Fibroblast of the conjunctiva (primary cell): ENCODE measurements at places on chromosomes 1 and 21.

DNA sequence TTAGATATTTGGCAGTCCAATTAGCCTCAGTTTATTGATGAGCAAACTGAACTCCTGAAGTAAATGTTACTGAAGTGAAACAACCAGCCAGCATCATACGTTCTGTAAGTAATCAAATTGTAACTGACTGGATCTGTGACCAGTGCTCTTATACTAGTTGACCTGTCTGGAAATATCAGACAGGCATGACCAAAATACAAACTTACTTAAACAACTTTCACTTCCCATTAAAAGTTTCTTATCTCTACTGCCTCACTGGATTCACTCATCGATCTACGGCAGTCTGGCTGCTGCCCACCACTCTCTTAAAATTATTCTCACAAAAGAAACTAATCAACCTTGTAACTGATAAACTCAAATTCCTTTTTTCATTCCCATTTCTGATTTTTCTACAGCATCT, 56.4 kb downstream of the WDR3 start:
- DNase-seq = no peak

DNA sequence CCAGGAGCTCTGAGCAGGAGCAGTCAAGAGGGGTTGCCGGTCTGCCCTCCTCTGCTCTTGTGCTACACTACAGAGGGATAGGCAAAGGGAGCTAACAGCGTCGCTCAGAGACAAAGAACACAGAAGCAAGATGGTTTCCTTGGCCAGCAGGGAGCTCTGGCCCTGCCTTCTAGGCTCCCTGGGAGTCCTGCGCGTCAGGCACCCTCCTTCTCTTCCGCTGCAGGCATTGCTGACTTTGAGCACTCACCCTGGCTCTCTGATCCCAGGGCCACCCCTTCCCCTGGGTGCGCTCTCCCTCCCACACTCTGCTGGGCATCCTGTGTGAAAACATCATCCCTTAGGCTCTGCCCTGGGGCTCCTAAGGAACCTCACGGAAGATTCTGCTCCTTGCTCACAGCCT, 489 bp downstream of the TNNI1 start:
- no peak for DNase-seq

GRCh38 chr21:25887646-25888306, 153.0 kb downstream of the GABPA start:
- no peak for DNase-seq

- peak; percentile 60 for DNase-seq
Measured at GRCh38 chr21:19807201-19807600, 1191.0 kb upstream of the NCAM2 start.

- DNase-seq = no peak
Measured at GRCh38 chr1:215643592-215644321, 76.7 kb downstream of the KCTD3 start.

- DNase-seq = no peak
Measured at GRCh38 chr1:75952016-75952415, 19.8 kb upstream of the ASB17 start.

GRCh38 chr1:231959225-231959884, 332.8 kb downstream of the DISC1 start:
- no peak for DNase-seq

DNA sequence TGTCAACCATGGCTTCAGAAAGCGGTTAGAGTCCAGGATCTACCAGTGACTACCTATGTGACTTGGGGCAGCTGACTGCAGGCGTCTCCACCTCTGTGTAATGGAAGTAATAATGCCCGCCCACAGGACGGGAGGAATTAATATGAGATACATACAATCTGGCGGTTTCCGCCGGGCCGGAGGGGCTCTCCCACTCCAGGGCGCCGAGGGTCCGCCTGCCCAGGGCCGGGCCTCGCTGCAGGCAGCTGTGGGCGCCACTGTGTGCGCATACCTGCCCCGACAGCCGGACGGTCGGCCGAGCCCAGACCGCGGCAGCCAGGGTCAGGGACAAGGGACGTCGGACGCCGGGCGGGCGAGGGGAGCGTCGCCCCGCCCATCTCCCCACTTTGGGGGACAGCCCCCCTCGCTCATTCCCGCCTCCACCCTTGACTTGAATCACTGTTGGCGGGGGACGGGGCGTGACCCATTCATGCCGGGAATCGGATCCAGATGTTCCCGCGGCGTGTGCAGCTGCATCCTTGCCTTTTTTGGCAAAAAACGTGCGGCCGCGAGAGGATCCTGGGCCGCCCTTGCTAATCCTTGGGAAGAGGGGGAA, 6.0 kb upstream of the SF3A3 start:
- DNase-seq = peak; percentile 96

DNA sequence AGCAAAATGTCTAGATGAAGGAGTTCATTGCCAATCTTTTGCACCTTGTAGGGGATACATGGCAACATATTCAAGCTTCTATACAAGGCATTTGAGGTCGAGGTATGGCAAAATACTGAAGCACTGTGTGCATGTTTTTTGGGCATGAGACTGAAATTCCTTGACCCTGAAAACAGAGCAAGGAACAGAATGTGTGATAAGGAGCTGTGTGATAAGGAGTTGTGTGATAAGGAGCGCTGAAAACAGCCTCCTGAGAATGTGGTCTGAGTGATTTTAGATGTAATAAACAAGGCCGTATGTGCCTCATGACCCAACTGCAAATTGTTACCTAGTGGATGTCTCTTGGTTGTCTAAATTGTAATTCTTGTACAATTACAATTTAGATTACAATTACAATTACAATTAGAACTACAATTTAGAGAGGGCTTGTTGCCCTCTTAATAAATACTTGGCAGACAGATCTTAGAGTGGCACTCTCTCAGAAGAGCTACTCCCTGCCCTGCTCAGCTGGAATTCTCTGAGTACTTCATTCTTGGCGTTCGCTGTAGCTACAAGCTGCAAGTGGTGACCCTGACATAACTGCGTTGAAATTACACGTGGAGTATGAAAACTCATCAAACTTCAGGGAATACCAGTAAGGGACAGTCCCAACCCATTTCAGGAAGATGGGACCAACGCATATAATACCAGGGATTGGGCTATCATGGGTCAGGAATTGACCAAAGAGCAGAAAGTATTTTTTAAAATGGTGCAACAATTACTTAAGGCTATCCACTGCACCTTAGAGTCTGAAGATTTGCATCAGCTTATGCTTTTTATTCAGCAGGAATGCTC, 20.0 kb upstream of the ITLN1 start:
- DNase-seq = no peak
